ENCODE measurements at places on chromosomes 4 and X.

DNA sequence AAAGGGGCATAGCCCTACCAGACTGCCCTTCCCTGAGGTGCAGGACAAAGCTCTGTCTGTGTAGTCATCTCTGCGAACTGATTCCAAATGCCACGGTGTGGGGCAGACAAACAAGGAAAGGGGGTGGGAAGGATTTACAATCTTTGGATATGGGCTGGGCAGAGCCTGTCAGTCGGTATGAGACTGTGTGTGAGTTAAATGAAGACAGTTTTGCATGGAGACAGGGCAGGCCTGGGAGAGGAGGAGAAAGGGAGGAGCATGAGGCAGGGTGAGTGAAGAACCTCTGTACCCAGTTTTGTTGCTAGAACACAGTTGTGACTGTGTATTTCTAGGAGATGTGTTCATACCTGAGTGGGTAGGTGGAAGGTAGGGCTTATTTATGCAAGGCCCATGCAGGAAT, 59.4 kb upstream of the MSN start:
- DNase-seq = no peak

GRCh38 chrX:142804085-142804484, 221.6 kb upstream of the SPANXN4 start:
- DNase-seq = no peak

- no peak for DNase-seq
These were observed 60.6 kb downstream of the SYTL5 start for GRCh38 chrX:38066934-38067333.

GRCh38 chr4:185472103-185472542, 590 bp upstream of the CCDC110 start:
- no peak for DNase-seq

DNA sequence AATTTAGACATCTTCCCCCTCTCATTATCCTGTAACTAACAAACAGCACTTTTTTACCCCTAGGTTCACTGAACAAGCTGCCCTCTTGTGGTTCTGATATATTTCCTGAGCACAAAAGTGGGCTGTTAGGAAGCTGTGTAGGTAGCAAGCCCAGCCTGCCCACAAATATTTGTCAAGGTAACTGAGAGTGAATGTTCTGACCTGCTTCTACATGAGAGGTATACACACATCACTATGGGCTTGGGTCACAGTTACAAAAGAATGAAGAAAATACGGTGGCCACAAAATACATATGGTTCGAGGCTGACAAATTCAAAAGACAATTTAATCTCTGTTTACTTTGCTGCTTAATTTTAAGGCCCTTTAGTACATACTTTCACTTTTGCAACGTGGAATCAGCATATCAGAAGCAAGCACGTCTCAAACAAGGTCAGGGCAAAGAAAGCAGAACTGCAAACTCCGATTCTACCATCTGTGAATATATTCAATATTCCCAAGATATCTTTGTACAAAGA, 78.7 kb downstream of the RBM47 start:
- DNase-seq = peak; percentile 21

DNA sequence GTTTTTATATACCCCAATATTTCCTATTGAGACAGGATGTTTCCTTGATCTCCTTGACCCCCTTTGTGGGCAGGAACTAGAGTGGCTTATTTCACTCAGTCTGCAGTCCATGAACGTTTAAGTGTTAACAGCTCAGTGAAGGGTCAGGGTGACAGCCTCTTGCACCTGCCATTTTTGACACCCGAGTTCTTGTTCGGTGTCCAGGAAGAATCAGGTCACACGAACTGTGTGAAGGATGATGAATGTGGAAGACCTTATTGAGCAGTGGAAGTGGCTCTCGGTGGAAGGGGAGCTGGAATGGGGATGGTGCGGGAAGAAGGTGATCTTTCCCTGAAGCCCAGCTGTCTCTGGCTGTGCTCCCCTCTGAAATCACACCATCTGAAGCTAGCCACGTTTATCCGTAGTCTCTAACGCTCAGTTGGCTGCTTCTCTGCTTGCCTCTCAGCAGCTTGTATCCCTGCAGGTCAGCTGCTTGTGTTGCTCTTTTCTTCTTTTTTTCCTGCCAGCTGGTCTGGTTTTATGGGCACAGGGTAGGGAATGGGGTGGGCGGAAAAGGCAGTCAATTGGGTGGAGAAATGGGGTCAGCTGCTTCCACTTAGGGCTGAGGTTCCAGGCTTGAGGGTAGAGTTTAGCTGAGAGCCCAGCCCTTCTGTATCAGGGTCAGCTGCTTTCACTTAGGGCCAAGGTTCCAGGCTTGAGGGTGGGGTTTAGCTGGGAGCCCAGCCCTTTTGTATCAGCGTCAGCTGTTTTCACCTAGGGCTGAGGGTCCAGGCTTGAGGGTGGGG, 29.0 kb upstream of the CCNG2 start:
- DNase-seq = no peak

DNA sequence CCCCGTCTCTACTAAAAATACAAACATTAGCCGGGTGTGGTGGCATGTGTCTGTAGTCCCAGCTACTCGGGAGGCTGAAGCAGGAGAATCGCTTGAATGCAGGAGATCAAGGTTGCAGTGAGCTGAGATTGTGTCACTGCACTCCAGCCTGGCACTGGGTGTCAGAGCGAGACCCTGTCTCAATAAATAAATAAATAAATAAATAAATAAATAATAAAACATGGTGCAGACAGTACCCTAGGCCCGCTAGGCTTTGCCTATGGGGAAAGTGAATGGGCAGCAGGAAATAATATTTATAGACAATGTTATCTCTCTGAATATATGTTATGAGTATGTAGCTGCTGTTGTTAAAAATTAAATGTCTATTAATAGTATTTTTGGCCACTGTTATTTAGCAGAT, 130.4 kb downstream of the LARP7 start:
- DNase-seq = no peak

- peak; percentile 46 for DNase-seq
These were observed 11.2 kb upstream of the BCOR start for GRCh38 chrX:40108959-40109287.

- no peak for DNase-seq
These were observed 129.5 kb downstream of the LARP7 start for GRCh38 chr4:112766422-112766821.

All from CD4-positive, alpha-beta T cell treated with Interleukin-4 for 4 hours (primary cell).